ENCODE measurements at places on chromosomes 16 and 17.
A peak's percentile ranks its signal among the peaks of the same experiment; 100 is the strongest.

DNA sequence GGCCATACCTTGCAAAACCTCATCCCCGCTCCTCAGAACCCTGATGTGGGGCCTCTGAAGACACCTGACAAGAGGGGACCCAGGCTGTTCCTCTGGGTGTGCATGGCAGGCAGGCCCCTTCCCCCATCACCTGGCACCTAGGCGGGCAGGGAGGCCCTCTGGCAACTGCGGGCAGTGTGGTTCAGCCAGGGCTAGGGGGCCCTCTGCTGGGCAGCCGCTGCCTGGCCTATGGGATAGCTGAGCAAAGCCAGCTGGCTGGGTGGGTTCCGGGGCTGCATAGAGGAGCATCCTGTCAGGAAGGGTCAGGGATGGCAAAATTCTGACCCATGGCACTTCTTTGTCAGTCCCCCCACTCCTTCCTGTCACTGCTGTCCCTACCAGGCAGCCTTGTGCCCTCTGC, 228.7 kb upstream of the ASIC2 start:
- DNase-seq: no peak

GRCh38 chr16:56944954-56945839, 13.3 kb downstream of the HERPUD1 start:
- DNase-seq: no peak

GRCh38 chr17:18225642-18226283, 328 bp downstream of the LLGL1 start:
- DNase-seq: no peak

DNA sequence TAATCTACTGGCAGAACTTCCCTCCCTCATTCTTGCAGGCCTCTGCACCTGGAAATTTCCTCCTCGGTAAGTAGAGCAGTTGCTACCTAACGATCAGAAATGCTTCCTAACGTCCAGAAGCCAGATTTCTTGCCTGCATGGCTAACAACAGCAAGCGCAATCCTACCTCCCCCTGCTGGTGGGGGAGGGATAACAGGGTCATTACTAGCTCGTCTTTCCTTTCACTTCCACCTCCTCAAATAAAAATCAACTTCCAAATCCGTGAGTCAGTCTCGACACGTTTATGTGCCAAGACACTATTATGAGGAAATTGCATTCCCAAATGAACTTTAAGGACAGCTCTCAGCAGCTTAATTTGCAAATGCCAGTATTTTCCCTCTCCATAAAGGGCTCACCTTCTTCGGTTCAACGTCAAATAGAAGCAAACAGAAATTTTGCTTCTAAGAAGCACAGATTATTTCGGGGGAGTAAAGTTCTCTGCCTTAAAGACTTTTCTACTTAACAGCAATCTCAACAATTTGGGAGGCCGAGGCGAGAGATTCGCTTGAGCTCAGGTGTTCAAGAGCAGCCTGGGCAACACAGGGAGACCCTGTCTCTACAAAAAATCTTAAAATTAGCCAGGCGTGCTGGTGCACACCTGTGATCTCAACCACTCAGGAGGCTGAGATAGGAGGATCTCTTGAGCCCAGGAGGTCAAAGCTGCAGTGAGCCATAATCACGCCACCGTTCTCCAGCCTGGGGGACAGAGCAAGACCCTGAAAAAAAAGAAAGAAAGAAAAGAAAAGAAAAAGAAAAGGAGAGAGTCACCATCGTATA, 188.6 kb upstream of the PSMD7 start:
- peak; percentile 8 for DNase-seq

GRCh38 chr17:4886830-4887229, 12.5 kb upstream of the C17orf107 start:
- DNase-seq: no peak

Data from activated gamma-delta T cell treated with Interleukin-2 at 50 U/mL for 16 hours (primary cell).